AG08395 (cell line): ENCODE measurements at places on chromosomes 3 and 15.

- peak; percentile 80 for DNase-seq
Measured at GRCh38 chr3:71130471-71131374, 452.8 kb downstream of the FOXP1 start.

DNA sequence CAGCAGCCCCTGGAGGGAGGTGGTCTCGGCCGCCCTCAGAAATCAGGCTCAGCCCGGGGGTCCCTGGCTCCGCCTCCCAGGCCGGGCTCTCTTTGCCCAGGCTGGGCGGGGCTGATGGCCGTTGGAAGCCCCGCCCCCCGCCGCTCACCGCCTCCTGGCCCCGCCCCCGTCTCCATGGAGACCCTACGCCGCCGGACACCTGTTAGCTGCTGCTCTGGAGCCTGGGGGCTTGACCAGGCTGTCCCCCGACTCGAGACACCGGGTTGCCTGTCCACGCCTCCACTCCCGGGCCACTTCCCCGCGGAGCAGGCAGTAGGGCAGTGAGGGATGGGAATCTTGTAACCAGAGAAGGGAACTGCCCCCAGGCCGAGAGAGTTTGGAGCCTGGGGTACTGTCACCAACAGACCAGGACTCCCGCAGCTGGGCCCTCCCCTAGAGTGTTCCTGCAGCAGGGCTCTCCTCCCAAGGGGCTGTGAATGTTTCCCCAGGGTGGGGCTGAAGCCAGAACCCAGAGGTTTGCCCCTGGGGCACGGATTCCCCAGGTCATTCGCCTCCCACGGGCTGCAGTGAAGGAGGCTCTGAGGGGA lies 27.8 kb upstream of the RPL32 start:
- no peak for DNase-seq

DNA sequence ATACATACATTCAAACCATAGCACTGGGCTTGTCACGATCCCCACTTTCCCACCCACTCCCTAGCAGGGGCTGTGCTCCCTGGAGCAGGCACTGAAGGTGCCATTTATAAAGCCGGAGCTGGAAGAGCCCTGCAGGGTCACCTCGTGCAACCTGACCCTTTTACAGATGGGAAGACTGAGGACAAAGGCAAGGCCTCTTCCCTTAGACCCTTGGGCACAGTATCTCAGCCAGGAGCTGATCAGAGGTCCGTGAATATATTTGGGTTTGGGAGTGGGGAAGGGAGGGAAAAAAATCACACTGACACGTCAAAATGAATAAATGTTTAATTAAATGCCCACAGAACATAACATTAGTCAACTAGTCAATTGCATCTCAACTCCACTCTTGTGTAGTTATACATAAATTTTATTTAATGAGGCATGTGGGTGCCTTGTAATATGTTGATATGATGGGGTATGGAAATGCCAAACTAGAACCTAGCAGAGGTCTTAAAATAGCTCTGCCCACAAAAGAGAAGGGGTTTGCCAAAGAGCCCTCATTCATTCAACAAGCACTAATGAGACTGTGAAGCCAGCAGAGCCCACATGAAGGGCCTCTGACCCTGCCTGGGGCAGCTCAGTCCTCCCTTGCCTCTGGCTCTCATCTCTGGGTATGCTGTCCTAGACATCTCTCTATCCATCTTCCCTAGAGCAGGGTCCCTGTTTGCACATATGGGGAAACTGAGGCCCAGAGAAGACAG lies 119.4 kb downstream of the NUP210 start:
- no peak for DNase-seq

DNA sequence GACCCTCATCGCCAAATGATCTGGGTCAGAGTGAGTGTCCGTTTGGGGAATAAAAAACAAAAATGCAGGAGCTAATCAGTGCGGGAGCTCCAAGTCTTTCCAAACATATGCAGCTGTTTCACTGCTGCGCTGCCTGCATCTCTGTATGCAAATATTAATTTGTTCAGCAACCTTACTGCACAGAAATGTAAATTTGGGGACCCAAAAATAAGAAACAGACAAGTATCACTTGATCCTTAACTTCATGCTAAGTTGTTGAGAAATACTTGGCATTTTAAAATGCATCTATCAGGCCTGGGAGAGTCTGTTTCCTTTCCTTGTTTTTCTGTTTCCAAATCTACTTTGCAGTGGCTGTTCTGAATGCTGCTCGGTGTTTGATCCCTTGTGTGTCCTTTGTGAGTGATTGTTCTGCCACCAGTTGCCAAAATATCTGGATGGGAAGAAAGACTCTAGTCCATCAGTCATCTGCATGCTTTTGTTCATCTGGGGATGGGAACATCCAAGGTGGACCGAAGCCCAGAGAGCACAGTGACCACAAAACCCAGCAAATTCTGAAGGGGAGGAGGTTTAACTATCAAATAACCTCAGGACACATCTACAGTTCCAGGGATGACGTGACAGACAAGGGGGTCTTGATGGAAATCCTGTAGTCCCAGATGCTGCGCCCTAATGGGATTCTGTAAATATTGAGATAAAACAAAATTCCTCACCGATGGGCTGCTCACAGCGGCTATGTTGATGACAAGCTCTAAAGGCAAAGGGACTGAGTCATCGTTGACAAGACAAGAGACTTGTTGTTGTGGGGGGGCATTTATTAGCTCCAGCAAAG lies 199.5 kb upstream of the WNT5A start:
- DNase-seq: peak; percentile 70

GRCh38 chr15:38208206-38208605 lies 44.4 kb upstream of the SPRED1 start:
- DNase-seq: no peak
